ENCODE measurements at places on chromosomes 16 and 17. TPM values are rescaled to one million over a fixed set of nuclear protein-coding genes. Genes with fewer than 3 reads are reported as not detected.

Gene TBC1D3
- not detected for total RNA-seq

Gene RNF167
- 13.0 TPM for total RNA-seq

DNA sequence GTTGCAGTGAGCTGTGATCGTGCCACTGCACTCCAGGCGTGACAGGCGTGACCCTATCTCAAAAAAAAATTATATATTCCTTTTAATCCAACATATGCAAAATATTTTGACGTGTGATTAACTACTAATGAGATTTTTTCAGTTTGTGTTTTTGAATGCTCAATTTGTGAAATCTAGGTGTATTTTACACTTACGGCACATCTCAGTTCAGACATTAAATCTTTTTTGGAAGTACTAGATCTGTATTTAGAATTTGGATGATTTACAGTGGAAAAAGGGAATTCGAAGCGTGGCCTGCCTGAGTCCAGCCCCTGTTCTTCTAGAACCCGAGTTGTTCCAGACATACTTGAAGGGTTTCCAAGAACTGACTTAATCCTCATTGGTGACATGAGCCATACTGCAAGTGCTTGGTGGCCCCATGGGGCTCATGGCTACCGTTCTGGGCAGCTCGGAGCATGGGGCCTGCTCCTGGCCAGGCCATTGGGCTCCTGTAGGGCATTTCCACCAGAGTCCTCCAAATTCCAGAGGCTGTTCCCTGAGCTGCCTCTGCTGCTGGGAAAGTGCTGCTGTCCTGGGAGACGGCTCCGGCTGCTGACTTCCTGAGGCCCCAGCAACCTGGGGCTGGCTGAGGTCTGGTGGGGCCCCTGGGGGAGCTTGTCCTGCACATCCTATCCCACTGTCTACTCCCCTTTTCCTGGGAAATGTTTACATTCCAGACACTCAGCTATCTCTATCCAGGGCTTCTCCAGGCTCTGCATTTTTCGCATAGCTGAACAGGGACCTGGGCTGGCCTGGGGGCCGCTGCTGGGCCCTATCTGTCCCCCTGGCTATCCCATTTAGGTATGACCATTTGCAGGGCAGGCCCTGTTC lies 27.2 kb downstream of the LLGL2 start:
- H3K36me3 ChIP-seq: no peaks in the 10 kb centered on the region
- no peak overlapping the region for H3K4me3 ChIP-seq
- DNase-seq: no peak
- peaks cover 15% of the 10 kb centered on the region for H3K4me1 ChIP-seq

DNA sequence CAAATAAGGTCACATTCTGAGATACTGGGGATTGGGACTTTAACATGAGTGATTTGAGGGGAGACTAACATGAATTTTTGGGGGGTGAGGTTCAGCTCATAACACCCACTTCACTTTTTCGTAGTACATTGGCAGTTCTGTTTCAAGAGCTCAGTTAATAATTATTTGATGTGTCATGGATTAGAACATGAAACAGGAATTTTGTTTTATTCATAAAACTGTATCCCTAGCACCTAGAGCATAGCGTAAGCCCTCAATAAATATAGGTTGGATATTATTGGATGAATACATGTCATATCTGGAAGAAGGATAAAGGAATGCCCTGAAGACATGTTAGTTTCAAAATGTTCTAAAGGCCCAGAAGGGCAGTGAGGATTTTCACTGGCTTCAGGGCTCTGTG lies 119.8 kb downstream of the PRKCA start:
- H3K27me3 ChIP-seq: no peaks in the 10 kb centered on the region
- H3K36me3 ChIP-seq: no peaks in the 10 kb centered on the region
- H3K27ac ChIP-seq: peak overlapping the region; percentile 13

GRCh38 chr16:75506107-75506506 lies 10.9 kb upstream of the CHST6 start:
- DNase-seq: no peak
- H3K27me3 ChIP-seq: no peaks in the 10 kb centered on the region
- H3K27ac ChIP-seq: no peak overlapping the region
- no peak overlapping the region for H3K4me3 ChIP-seq
- H3K4me1 ChIP-seq: peaks cover 5% of the 10 kb centered on the region

DNA sequence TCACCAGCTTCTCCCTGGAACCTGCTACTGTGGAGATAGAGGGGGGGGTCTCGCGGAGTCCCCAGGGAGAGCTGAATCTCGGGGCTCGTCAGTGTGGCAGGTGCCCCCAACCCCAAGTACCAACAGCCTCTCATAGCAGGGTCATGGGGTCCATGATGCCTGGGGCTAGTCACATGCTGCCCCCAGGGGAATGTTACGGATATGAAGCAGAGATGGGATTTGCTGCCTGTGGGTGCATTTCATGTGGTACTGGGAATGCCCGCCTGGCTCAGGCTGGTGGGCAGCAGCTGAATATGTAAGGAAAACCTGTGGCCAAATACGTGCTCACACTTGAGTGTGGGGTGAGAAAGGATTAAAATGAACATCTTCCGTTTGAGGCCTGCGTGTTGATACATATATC lies 49.4 kb downstream of the MEAK7 start:
- no peak overlapping the region for H3K4me3 ChIP-seq
- DNase-seq: no peak
- H3K4me1 ChIP-seq: no peaks in the 10 kb centered on the region
- no peak overlapping the region for H3K27ac ChIP-seq
- H3K36me3 ChIP-seq: no peaks in the 10 kb centered on the region

DNA sequence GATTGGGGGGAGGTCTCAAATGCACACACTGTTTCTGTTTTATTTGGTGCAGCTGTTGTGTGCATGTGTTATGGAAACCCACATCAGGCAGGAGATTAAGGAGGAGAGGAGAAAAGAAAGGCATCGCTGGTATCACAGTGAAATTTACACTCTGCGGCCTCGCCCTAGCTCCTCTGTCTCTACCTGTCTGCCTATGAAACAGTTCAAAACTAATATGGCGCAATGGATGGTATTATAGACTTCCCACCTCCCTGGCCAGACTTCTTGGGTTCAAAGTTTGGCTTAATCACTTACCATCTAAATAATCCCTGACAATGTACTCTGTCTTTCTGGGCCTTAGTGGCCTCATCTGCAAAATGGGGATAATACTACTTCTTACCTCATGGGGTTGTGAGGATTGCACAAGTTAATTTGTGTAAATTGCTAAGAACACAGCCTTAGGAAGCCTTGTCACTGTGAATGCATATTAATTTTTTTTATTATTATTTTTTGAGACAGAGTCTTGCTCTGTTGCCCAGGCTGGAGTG lies 1.4 kb upstream of the ABCC1 start:
- no peak for DNase-seq
- H3K27ac ChIP-seq: no peak overlapping the region
- no peaks in the 10 kb centered on the region for H3K27me3 ChIP-seq

GRCh38 chr17:48636177-48637018 lies 10.2 kb upstream of the HOXB9 start:
- H3K4me1 ChIP-seq: 0 out of 2 replicates have a peak, but pooled peaks cover 3% of the 10 kb centered on the region
- peaks cover 96% of the 10 kb centered on the region for H3K27me3 ChIP-seq
- no peak overlapping the region for H3K27ac ChIP-seq
- no peak overlapping the region for H3K4me3 ChIP-seq
- peak; percentile 98 for DNase-seq

Measured in SJSA1 (cell line).